ENCODE measurements at places on chromosomes 12 and 14.

DNA sequence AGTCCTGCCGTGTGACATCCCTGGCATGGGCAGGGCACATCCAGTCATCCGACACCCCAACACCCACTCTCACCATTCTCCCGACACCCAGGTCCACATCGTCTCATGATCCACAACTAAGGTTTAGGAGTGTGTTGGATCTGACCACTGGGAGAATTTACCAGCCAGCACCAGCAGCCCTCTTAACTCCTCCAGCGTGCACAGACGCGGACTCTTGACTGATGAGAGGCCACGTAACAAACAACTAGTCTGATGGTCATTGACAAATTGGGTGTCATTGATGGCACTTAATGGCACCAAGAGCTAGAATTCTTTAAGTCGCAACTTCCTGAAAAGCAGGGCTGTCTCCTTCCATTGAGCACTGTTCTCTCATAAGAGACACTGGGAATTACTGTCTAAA is 203.0 kb upstream of the SFSWAP start:
- DNase-seq = no peak

DNA sequence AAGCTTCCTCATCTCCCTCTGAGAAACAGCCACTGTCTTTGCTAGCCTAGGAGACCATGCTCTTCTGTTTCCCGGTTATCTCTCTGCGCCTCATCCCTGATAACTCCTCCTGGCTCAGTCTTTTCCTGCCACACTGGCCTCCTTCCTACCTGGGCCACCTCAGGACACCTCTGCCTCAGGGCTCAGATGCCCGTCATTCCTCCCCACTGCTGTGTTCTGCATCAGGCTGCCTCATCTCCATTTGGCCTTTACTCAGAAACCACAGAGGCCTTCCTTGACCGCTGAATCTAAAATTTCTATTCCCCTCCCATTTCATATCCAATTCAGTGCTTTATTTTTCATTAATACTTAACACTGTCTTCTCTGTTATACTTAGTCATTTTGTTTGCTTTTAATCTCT is 311.0 kb upstream of the RGS6 start:
- DNase-seq = no peak

GRCh38 chr12:111143271-111143670 is 222.9 kb upstream of the MYL2 start:
- no peak for DNase-seq

DNA sequence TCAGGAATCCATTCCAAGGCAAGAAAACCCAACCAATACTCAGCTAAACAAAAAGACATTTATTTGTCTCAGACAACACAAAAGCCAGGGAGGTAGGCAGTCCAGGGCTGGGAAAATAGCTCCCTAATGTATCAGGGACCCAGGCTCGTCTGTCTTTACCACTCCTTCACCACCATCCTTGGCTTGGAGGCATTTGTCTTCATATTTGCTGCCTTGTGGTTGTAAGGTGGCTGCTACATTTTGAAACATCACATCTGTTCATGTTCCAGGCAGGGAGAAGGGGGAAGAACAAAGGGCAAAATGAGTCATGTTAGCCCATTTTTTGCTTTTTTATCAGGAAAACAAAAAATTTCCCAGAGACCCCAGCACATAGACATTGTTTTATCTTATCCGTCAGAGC is 44.8 kb upstream of the PCED1B start:
- DNase-seq = no peak

DNA sequence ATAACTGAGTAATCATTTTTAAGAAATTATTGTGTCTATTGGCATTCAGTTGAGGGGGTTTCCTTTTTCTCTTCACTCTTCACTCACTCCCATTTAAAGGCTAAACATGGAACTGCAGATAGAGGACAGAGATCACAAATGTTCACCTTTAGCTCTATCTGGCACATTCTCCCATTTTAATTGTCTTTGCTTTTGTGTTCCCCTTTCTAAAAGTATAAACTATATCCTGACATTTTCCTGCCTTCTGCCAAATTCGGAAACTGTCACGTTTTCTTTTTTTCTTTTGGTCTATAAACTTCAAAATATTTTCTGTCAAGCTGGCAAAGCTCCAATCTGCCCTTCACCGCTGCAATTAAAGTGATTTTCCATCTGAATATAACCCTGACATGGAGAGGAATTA is 219.8 kb upstream of the CDKN3 start:
- DNase-seq = no peak

- no peak for DNase-seq
Measured at GRCh38 chr14:100504372-100505078, 82.7 kb downstream of the BEGAIN start.

- DNase-seq = no peak
Measured at GRCh38 chr12:45389426-45389825, 173.5 kb downstream of the ANO6 start.

DNA sequence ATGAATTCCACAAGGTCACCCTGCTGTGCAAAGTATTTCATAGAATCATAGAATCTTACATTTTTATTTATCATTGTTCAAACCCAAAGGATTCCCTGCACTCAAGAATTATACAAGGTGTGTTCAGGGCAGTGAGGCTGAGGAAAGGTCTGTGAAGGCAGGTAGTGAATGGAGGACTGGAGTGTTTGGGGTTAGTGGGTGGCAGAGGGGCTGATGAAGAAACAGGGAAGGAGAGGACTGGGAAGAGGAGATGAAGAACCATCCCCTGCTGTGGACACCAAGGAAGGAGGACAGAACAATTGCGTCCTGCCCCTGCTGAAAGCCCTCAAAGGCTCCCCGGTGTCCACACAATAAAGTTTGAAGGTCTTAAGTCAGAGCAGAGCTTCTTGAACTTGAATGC is 10.8 kb upstream of the BCDIN3D start:
- DNase-seq = no peak

GRCh38 chr12:131266591-131267467 is 313.1 kb downstream of the ADGRD1 start:
- DNase-seq = no peak

DNA sequence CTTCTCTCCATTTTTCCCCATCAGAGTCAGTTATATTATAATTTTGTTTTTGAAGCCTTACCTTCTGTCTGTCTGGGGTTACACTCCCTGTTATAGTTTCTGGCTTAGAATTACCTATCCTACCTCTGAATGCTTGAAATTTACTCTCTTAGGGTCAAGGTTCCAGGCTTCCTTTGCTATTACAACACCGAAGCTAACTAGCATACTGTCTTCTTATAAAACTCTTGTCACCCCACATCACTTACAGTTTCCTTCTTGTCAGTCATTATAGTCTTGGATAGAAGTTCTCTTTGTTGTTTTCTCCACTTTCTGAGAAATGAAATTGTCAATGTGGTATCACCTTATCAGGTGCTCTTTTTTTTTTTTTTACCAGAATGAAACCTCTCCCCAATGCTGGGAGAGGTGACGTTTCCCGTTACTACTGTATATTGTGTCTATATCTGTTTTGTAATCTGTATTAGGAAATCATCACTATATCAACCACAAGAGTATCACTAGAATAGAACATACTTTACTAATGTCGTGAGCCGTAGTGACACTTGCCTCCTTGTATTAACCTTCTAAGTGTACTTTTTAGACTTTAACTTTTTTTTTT is 69.2 kb upstream of the PSMA6 start:
- DNase-seq = peak; percentile 57

- DNase-seq = no peak
Measured at GRCh38 chr12:132766380-132767085, 4.9 kb upstream of the ANKLE2 start.

- DNase-seq = no peak
Measured at GRCh38 chr12:95335948-95336347, 118.3 kb downstream of the VEZT start.

DNA sequence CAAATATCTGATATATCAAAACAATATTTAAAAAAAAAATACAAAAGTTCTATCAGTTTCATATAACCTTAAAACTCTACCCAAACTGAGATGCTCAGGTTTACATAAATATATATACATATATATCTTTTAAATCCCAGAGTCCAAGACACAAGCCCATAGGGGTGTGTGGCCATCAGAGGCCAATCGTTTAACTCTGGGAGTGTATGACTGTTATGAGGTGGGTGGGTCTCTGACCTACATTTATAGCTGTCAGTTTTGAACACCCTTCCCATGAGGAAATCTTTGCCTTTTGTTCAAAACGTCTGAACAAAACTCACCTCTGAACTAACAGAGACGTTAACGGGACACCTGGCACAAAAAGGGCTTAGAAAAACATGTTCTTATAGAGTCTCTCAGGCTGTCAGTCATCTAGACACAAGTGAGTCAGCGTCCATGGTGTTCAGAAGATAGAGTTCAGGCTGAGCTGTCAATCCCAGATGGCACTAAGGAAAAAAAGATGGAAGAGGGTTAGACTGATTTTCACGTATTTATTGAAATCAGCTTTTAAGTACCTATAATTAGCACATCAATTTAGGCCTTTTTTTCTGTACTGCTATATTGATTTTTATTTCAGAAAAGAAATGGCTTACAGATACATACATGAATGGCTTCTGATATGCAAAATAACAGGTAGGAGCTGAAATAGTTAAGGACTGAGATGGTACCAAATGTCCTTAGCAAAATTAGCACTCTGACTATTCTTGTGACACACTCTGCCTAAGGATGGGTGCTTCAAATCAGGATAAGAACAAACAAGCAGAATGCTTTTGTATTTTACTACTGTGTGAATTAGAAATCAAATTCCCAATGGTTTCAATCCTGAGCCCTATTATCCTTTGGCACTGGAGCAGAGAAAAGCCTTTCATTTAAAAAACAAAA is 29.2 kb downstream of the HIGD1C start:
- DNase-seq = no peak

All from CD4-positive, alpha-beta T cell treated with Interleukin-2 at 100 ng/mL for 4 hours (primary cell).